Cerebellum (tissue), 4 donors: ENCODE measurements at places on chromosomes 16 and 17. TPM values are rescaled to one million over a fixed set of nuclear protein-coding genes. Genes with fewer than 3 reads are reported as not detected.

CD300LG gene
- not detected for total RNA-seq

DNA sequence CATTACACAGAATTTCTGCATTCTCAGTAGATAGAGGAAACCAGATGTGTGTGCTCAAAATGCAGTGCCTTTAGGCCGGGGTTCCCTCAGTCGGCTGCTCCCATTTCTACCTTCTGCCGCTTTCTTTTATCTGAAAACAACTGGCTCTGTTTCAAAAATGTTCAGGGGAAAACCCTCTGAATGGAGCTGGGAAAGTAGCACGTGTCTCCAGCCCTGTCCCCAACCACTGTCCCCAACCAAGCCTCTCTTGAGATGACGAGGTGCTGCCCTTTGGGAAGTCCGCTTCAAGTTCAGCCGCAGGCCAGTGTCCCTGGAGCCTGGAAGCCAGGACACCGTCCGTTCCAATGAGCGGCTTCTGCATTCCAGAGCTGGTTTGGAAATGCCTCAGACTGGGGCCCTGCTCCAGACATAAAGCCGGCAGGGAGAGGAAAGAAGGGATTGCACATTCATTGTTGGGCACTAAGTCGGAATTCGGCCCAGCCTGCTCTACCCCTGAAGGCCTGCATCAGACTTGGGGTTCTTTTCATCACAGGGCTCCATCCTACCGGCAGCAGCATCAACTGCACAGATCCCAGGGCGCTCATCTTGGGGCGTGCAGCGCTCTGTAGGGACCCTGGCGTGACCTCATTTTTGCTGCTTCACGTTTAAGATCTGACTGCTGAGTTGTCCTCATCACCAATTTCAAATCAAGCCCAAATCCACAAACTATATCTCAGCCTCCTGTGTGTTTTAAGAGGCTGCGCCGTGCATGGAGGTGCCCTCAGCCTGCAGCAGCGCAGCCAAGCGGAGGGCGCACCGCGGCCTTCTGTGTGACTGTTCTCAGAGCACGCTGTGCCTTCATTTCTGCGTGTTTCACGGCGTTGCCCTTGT is 111.3 kb downstream of the BANP start:
- DNase-seq = no peak

- no peak for DNase-seq
Observed at GRCh38 chr16:29310852-29311314, 95.6 kb downstream of the NPIPB11 start.

- no peak for DNase-seq
Observed at GRCh38 chr17:968812-969730, 10.5 kb downstream of the NXN start.

GRCh38 chr16:58462997-58463941 is 36.7 kb upstream of the NDRG4 start:
- DNase-seq = peak; percentile 68

DNA sequence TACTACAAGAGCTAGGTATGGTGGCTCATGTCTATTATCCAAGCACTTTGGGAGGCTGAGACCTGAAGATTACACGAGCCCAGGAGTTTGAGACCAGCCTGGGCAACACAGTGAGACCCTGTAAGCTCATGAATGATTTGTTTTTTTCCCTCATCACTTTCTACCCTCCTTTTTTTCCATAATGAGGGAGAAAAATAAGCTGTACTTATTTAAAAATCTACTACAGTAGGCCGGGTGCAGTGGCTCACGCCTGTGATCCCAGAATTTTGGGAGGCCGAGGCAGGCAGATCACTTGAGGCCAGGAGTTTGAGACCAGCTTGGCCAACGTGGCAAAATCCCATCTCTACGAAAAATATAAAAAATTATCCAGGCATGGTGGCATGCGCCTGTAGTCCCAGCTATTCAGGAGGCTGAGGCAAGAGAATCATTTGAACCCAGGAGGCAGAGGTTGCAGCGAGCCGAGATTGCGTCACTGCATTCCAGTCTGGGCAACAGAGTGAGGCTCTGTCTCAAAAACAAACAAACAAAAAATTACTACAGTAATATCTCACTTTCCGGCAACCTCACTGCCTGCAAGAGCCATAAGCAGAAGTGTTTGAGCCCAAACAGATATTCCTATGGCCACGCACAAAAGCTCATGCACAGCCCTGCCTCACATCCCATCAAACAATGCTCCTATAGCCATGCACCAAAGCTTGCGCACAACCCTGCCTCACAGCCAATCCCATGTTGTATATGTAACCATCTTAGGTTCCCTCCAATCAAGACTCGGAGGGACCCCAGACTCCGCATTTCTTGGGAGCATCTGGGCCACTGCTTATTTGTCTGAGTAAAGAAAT is 37.4 kb downstream of the TK2 start:
- DNase-seq = no peak

DNA sequence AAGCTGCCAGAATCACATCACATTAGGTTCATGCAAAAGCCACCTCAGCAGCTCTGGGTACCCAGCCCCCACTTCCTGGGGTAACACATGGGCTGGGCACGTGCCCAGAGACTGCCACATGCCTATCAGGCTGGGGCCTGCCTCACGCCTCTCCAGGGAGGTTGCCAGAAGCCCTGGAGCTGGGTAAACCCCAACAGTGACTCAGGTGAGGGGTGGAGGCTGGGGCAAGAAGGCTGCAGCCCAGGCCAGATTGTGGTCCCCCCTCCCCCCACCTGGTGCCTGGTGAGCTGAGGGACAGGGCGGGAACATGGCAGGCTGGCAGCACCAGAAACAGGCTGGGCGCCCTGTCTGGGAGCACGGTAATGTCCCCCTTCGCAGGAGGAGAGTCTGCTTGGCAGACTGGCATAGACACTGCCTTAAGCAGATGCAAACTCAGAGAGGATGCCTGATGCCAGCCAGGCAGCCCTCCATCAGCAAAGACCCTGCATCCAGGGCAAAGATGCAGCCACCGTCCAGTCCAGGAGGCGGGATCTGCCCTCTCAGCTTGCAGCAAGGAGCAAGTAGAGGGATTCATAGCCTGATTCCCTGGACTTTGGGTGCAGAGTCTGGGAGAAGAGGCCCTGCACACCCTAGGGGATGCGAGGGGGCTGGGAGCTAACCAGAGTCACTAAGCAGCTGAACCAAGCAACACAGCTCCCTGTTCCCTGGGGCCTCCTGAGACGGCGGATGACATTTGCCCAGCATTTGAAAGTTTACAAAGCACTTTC is 28.8 kb downstream of the NGFR start:
- DNase-seq = peak; percentile 47

- no peak for DNase-seq
Observed at GRCh38 chr17:64221679-64222078, 41.4 kb downstream of the TEX2 start.

FAM234A gene
- total RNA-seq = 29.3 TPM

DNA sequence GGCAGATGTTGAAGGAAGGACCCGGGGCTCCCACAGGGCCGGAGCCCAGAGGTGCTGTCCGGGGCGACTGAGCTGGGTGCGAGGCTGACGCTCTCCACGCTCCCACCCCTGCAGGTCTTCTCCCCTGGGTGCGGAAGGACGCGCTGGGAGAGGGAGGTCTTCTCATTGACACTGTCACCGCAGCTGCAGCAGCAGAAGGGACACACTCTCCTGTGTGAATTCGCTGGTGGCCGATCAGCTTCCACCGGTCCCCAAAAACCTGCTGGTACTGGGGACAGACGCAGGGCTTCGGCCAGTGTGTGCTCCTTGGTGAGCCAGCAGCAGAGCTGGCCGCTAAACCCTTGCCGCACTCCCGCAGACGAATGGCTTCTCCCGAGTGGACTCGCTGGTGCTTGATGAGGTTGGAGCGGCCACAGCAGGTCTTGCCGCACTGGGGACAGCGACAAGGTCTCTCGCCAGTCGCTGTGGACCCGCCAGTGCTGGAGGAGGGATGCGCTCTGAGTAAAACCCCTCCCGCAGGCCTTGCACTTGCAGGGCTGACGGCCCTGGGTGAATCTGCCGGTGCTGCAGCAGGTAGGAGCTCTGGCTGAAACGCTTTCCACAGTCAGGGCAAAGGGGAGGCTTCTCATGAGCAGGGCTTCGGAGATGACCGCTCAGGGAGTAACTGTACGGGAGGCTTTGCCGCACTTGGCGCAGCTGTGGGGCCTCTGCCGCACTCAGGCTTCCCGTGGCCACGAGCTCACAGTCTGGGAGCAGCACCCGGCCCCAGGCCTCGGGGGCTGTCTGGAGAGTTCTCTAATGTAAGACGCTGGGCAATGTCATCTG is 6.2 kb downstream of the ZNF843 start:
- DNase-seq = no peak

GPR139 gene
- total RNA-seq = 0.91 TPM

APOBR gene
- total RNA-seq = 0.09 TPM

GRCh38 chr17:5418858-5419355 is 555 bp downstream of the NUP88 start:
- peak; percentile 17 for DNase-seq

- DNase-seq = no peak
Observed at GRCh38 chr17:7018331-7018964, 4.4 kb upstream of the BCL6B start.

GRCh38 chr17:40331743-40332641 is 23.0 kb downstream of the RARA start:
- DNase-seq = peak; percentile 76

GRCh38 chr17:80703142-80703478 is 158.5 kb downstream of the RPTOR start:
- DNase-seq = no peak

DNA sequence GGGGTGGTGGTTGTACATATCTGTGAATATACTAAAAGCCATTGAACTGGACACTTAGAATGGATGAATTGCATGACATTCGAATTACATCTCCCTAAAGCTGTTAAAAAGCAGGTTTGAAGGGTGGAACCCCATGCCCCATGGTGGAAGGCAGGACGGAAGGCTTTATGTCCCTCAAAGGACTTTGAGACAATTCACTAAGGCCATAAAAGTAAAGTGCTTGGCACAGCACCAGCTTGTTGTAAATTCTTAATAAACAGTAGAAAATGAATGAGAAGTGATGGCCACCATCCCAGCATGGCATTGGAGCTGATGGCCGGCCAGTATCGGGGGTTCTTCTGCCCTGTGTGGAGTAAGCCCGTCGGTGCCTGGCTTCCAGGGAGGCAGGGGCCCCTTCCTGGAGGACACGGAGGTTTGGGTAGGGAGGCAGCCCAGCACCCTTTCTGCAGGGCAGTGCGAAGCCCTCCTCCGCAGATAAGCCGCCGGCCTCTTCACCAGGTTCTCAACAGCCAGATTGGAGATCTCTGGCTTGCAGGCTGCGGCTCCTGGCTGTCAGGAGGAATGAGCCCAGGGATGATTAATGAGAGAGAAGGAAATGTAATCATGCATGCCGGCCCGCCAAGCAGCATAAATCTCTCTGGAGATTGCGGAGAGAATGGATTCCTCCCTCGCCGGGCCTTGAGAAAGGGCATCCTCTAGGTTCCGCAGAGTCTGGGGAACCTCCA is 346.9 kb downstream of the FOXL1 start:
- DNase-seq = no peak

- DNase-seq = no peak
Observed at GRCh38 chr16:64412578-64413280, 709.1 kb downstream of the CDH11 start.

- DNase-seq = no peak
Observed at GRCh38 chr17:82116246-82116645, 18.2 kb upstream of the FASN start.

CNTD1 gene
- total RNA-seq = 0.54 TPM

FKBP10 gene
- 26.5 TPM for total RNA-seq

C17orf67 gene
- 1.5 TPM for total RNA-seq

DNA sequence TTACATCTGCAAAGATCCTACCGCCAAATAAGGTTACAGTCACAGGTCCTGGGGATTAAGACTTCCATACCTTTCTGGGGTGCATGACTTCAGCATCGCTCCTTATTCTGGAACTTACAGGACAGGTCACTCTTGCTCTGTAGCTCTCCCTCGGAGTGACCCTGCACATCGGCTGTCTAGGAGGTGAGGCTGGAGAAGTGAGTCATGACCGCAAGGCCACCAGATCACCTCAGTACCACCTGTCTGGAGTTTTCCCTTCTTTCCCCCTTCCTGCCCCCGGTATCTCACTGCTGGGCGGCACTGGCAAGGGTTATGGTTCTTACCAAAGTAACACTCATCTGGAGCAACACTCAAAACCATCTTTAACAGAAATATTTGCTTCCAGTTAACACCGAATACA is 374.8 kb downstream of the SLC39A11 start:
- no peak for DNase-seq

GRCh38 chr17:49386373-49386772 is 24.3 kb upstream of the ZNF652 start:
- DNase-seq = no peak

- no peak for DNase-seq
Observed at GRCh38 chr16:2822158-2822495, 5.1 kb downstream of the PRSS21 start.

DNA sequence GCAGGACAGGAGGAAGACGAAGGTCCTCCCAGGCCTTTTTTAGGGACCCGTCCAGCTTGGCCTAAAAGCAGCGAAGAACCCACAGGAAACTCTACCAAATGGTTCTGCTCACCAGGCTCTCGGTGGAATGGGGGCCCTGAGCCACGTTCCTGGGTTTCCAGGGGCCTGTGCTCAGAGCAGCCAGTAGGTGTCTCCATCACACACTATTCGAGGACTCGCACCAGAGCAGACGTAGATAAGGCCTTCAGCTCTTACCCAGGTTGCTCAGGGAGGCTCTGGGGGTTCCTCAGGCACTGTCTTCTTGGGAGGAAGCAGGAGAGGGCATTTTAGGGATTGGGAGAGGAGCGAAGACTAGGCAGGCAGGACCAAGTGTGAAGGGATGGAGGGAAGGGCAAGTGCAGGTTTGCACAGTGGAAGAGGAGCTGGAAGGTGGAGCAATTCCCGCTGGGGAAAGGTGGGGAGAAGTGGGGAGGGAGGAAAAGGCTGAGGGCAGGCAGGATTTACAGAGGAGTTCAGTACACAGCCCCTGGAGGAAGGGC is 157.1 kb downstream of the RGS9 start:
- DNase-seq = peak; percentile 50

GRCh38 chr16:71767060-71767900 is 41.4 kb downstream of the AP1G1 start:
- DNase-seq = no peak

GRCh38 chr16:48441863-48442279 is 56.7 kb upstream of the SIAH1 start:
- DNase-seq = no peak

QRICH2 gene
- 15.9 TPM for total RNA-seq

DNA sequence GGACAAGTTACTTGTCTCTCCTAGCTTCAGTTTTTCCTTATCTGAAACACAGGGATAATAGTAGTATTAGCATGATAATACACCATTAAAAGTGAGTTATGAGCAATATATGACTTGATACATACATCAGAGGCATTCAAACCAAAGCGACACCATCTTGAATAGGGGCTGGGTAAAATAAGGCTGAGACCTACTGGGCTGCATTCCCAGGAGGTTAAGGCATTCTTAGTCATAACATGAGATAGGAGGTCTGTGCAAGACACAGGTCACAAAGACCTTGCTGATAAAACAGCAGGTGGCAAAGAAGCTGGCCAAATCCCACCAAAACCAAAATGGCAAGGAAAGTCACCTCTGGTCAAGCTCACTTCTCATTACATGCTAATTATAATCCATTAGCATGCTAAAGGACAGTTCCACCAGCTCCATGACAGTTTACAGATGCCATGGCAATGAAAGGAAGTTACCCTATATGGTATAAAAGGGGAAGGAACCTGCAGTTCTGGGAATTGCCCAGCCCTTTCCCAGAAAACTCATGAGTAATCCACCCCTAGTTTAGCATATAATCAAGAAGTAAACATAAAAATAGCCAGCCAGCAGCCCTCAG is 37.2 kb upstream of the HS3ST3A1 start:
- no peak for DNase-seq

- no peak for DNase-seq
Observed at GRCh38 chr16:64532691-64533090, 589.2 kb downstream of the CDH11 start.

- DNase-seq = no peak
Observed at GRCh38 chr17:44432254-44433157, 43.1 kb upstream of the ITGA2B start.

FBXW10B gene
- total RNA-seq = 1.4 TPM

SOST gene
- not detected for total RNA-seq
